Psoas muscle (tissue), 8 donors: ENCODE measurements at places on chromosomes 2 and 18. TPM values are rescaled to one million over a fixed set of nuclear protein-coding genes. Genes with fewer than 3 reads are reported as not detected.

Gene STARD6
- total RNA-seq = not detected

Gene MSTN
- total RNA-seq = 2.1 TPM

Gene PTH2R
- total RNA-seq = not detected

Gene CPO
- total RNA-seq = 0.39 TPM

Gene IL1RL2
- total RNA-seq = 0.43 TPM

Gene CYTIP
- 1.1 TPM for total RNA-seq

Gene MYO5B
- 0.44 TPM for total RNA-seq

Gene DLGAP1
- 0.26 TPM for total RNA-seq

Gene SAG
- not detected for total RNA-seq

GRCh38 chr18:59898609-59899297, 1.0 kb upstream of the PMAIP1 start:
- H3K4me1 ChIP-seq = no peaks in the 10 kb centered on the region
- H3K4me3 ChIP-seq = peak overlapping the region; percentile 66
- H3K27me3 ChIP-seq = peaks cover 56% of the 10 kb centered on the region
- no peak for DNase-seq

GRCh38 chr2:43102366-43103092, 123.9 kb downstream of the ZFP36L2 start:
- peak overlapping the region; percentile 74 for H3K4me3 ChIP-seq
- H3K4me1 ChIP-seq = peaks cover 5% of the 10 kb centered on the region
- no peaks in the 10 kb centered on the region for H3K36me3 ChIP-seq
- DNase-seq = peak; percentile 76
- H3K27ac ChIP-seq = peak overlapping the region; percentile 82

DNA sequence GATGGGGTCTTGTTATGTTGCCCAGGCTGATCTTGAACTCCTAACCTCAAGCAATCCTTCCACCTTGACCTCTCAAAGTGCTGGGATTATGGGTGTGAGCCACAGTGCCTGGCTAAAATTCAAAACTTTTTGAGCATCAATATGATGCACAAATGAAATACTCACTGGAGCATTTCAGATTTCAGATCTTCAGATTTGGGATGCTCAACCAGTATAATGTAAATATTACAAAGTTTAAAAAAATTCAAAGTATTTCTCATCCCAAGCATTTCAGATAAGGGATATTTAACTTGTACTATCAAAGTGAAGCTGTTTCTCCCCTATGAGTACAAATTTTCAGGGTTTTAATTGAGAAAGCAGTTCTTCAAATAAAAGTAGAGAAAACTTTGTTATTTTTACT, 164.1 kb upstream of the CCDC68 start:
- DNase-seq = no peak
- no peaks in the 10 kb centered on the region for H3K36me3 ChIP-seq
- no peaks in the 10 kb centered on the region for H3K27me3 ChIP-seq
- H3K4me3 ChIP-seq = no peak overlapping the region
- H3K4me1 ChIP-seq = no peaks in the 10 kb centered on the region

DNA sequence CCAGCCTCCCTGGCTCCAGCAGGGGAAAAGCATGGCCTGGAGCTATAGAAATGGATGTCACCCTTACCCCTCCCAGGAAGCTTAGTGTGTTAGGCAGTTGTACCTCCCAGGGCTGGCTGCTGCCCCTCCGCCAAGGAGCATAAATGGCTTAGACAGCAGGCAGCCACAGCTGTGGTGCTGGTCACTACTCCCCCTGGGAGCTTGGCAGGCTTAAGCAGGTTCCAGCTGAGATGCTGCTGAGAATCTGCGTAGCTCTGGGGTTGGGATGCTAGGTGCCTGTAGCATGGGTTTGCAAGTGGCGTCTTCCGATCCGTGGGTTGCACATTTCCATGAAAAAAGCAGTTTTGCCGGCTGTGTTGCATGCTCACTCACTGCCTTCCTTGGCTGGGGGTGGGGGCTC, 369.7 kb downstream of the CTNNA2 start:
- no peaks in the 10 kb centered on the region for H3K27me3 ChIP-seq
- no peak for DNase-seq
- H3K27ac ChIP-seq = no peak overlapping the region
- H3K36me3 ChIP-seq = no peaks in the 10 kb centered on the region
- no peaks in the 10 kb centered on the region for H3K4me1 ChIP-seq

DNA sequence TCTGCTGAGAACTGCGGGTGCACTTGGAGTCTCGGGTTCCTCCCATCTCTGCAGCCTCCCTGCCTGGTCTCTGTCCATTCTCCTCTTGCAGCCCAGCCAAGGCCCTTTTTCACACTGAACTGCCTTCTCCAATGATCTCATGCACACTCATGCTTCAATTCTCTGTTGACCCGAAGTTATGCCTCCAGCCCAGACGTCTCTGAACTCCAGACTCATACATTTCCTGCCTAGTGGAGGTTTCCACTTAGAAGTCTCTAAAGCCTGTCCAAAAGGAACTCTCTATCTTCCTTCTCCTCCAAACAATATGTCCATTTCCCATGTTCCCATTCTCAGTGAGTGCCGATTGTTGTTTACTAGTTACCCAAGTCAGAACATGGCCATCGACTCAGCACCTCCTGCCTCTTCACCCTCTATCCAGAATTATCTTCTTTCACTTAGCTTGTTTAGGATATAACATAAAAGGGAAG, 155.2 kb downstream of the IRS1 start:
- H3K4me1 ChIP-seq = peaks cover 17% of the 10 kb centered on the region
- no peaks in the 10 kb centered on the region for H3K27me3 ChIP-seq
- no peaks in the 10 kb centered on the region for H3K36me3 ChIP-seq
- H3K27ac ChIP-seq = peak overlapping the region; percentile 55
- no peak for DNase-seq
- no peak overlapping the region for H3K4me3 ChIP-seq

GRCh38 chr2:218618102-218618860, 10.6 kb downstream of the PLCD4 start:
- H3K27me3 ChIP-seq = no peaks in the 10 kb centered on the region
- no peak overlapping the region for H3K4me3 ChIP-seq
- peak overlapping the region; percentile 50 for H3K27ac ChIP-seq
- DNase-seq = no peak
- peaks cover 64% of the 10 kb centered on the region for H3K36me3 ChIP-seq
- peaks cover 26% of the 10 kb centered on the region for H3K4me1 ChIP-seq

- H3K27me3 ChIP-seq = no peaks in the 10 kb centered on the region
- H3K4me3 ChIP-seq = no peak overlapping the region
- H3K36me3 ChIP-seq = no peaks in the 10 kb centered on the region
- no peak overlapping the region for H3K27ac ChIP-seq
- no peak for DNase-seq
These were observed 47.2 kb downstream of the AGAP1 start for GRCh38 chr2:235541016-235541415.

GRCh38 chr2:73917296-73917695, 9.4 kb upstream of the DGUOK start:
- H3K4me3 ChIP-seq = no peak overlapping the region
- H3K4me1 ChIP-seq = no peaks in the 10 kb centered on the region
- peaks cover 5% of the 10 kb centered on the region for H3K27me3 ChIP-seq

- H3K36me3 ChIP-seq = no peaks in the 10 kb centered on the region
- no peak overlapping the region for H3K4me3 ChIP-seq
- H3K4me1 ChIP-seq = no peaks in the 10 kb centered on the region
- DNase-seq = no peak
These were observed 2008.4 kb upstream of the PIK3C3 start for GRCh38 chr18:39946623-39947061.

DNA sequence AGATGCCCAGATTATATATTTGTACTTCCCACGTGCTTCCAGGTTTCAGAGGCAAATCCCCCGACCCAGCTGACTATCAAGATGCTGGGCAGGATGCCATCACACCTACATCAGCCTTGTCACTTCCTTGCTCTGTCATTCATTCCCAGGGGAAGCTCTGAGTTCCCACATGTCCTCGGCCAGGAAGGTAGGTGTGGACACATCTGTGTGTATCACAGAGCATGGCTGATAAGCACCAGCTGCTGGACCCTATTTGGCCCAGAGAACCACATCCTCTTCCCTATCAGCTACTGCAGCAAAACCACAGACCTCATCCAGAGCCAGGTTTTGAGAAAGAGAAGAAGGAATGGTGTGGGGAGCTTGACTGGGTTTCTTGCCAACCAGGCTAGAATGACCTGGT, 31.9 kb upstream of the ITGA6 start:
- no peak for DNase-seq
- peaks cover 4% of the 10 kb centered on the region for H3K4me1 ChIP-seq
- no peaks in the 10 kb centered on the region for H3K36me3 ChIP-seq
- H3K27ac ChIP-seq = no peak overlapping the region
- H3K4me3 ChIP-seq = no peak overlapping the region
